Left colon (tissue), 2 donors: ENCODE measurements at places on chromosomes 4 and X.

DNA sequence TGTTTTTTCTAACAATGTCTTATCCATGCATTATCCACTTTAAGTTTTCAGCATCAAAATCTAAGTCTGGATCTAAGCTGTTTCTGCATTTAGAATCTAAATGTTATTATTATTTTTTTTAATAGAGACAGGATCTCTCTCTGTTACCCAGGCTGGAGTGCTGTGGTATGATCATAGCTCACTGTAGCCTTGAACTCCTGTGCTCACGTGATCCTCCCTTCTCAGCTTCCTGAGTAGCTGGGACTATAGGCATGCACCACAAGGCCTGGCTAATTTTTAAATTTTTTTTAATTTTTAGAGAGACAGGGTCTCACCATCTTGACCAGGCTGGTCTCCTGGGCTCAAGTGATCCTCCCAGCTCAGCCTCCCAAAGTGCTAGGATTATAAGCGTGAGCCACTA, 52.7 kb downstream of the WDR19 start:
- no peak for DNase-seq

GRCh38 chrX:50000937-50001542, 78.6 kb downstream of the CLCN5 start:
- DNase-seq = no peak

- no peak for DNase-seq
Measured at GRCh38 chr4:146450524-146450923, 71.2 kb downstream of the SLC10A7 start.

DNA sequence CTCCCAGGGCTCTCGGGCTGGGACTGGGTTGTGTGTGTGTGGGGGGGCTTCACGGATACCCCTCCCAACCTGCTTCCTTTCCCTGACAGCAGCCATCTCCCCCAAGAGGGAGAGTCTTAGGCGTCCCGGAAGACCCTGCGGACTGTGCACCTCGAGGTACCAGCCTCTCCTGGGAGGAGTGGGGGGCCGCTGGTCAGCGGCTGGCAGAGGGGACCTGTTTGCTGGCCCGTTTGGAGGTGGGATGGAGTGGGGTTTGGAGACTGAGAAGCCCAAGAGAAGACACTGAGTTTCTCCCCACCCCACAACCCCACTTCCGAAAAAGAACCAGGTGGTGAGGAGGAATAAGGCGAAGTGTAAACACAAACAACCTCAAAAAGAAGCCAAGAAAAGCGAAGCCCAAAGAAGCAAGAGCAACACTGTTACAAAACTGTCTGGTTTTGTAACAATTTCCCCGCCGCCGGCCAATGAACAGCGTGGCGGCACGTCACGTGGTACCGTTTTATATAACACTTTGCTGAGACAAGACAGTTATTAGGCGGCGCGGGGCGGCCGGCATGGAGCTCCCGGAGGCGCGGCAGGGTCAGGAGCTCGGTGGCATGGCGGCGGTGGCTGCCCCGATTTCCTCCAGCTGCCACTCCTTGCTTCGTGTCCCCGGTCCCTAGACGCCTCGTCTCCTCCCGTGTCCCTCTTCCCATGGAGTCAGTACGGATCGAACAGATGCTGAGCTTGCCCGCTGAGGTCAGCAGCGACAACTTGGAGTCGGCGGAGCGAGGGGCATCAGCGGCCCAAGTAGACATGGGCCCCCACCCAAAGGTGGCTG, at the start of gene LONRF3:
LONRF3 (plus strand) TSS at position 531 of the 820 bp plus-strand sequence; CDS start at position 694, 163 bp downstream.
- peak; percentile 79 for DNase-seq

DNA sequence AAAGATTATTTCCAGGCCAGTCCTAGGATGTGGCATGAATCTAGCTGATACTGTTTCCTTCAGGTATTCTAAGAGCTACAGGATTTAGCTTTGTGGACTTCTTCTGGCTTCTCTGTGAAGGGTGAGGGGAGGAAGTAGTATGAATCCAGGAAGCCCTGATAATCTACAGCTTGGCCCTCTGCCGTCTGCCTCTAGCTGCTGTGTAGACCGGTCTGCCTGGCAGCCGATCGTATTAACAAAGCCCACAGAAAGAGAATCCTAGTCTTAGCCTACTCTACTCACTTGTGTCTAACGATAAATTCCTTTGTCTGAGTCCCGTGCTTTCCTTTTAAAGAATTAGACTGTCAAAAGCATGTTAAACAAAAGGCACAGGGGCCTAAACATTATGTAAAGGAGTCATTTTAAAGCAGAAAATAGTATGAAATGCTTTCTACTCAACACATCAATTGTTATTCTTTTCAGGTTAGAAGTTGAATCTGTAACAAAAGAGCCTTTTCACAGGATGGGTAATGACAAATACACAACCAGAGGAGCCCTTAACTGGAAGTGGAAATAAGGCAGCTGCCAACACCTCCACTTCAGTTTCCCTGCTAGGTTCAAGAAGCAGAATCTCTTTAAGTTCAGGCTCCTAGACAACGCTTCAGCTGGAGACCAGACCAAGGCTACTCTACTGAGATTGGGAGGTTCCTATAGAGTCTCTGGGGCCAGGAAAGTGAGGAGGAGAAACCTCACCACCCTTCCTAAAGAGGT, 48.9 kb upstream of the UCP1 start:
- no peak for DNase-seq

DNA sequence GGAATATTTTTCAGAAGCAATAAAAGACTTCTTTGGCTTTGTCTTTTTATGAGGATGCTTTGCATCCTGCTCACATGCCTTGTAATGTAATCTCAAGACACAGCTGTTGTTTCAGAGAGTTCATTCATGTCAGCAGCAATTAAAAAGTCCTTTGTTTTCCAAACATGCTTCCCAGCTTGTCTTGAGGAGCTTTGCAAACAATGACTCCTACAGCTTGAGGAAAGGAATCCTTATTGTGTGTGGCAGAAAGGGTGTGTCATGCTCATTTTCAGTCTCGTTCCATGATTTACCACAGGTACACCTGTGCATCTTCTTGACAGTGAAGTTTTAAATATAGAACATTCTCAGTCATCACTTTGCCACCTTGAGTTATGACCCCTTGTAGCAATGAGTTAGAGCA, 139.2 kb upstream of the AADAT start:
- DNase-seq = no peak

GRCh38 chr4:110799211-110799610, 176.3 kb upstream of the PITX2 start:
- DNase-seq = no peak

GRCh38 chr4:183765251-183765911, 106.3 kb downstream of the TRAPPC11 start:
- DNase-seq = no peak
